Activated CD4-positive, alpha-beta T cell treated with anti-CD3 and anti-CD28 coated beads, Interleukin-2, amount 50 U/mL, for 4 hours (primary cell): ENCODE measurements at places on chromosomes 6 and 20.
A peak's percentile ranks its signal among the peaks of the same experiment; 100 is the strongest.

DNA sequence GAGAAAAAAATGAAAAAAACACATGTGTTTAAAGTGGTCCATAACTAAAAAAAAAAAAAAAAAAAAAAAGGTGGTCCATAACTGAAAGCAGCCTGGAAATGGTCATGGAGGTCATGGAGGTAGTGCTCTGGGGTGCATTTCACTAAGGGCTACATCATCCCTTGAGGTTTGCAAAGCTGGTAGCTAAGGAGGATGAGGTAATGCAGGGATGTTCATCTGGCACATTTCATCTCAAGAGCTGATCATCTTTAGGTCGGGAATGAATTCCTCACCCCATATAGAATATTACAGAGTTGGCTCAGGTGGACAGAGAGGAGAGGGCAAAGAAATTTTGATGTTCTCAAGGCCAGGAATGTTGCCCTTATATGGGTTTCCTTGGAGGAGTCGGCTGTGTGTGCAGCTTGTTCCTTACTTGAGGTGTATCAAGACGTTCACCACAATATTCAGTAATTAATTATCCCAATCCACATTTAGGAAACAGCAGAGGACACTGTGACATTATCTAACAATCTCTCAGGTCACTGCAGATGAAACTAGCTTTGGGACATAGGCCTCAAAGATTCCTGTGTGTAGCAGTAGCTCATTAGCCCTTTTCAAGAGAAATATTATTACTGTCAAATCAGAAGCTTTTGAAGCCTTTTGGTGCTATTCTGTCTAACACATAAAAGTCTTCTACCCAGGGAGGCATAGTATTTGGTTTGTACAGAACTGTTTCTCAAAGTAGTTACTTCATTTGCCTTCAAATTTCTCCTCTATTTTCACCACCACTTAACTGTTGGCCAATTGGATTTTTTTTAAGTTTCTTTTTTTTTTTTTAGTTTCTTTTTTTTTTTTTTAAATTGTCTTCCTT is 46.8 kb downstream of the CYP24A1 start:
- DNase-seq: no peak

- DNase-seq: no peak
Measured at GRCh38 chr20:46213946-46214823, 94.1 kb downstream of the CDH22 start.

DNA sequence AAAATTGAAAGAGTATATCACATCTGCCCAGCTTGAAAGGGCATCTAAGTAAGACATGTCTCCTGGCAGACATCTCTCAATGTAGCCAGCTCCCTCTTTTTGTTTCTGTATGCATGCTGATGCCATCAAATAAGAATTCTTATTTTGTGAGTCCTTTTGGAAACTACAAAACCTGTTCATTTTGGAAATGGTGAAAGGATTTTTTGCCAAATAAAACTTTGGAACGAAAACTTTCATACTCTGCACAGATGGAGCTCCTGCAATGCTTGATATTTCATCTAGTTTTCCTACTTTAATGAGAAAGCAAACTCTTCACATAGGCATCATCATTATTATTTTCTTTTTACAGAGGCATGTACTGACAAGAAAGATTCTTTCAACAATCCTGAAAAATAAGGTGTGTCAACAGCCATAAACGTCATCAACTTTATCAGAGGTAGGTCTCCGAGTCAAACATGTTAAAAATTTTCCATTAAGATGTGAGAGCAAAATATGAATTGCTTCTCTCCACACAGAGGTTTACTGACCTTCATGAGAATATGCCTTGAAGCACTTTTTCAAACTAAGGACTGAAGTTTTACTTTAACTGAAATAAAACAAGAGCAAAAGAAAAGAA is 26.2 kb upstream of the CMTR1 start:
- no peak for DNase-seq

GRCh38 chr6:3929281-3929798 is 80.2 kb downstream of the FAM50B start:
- DNase-seq: no peak

GRCh38 chr6:26576407-26576843 is 20.3 kb upstream of the ABT1 start:
- DNase-seq: no peak

- DNase-seq: peak; percentile 74
Measured at GRCh38 chr6:30819297-30819917, 64.9 kb upstream of the DDR1 start.

DNA sequence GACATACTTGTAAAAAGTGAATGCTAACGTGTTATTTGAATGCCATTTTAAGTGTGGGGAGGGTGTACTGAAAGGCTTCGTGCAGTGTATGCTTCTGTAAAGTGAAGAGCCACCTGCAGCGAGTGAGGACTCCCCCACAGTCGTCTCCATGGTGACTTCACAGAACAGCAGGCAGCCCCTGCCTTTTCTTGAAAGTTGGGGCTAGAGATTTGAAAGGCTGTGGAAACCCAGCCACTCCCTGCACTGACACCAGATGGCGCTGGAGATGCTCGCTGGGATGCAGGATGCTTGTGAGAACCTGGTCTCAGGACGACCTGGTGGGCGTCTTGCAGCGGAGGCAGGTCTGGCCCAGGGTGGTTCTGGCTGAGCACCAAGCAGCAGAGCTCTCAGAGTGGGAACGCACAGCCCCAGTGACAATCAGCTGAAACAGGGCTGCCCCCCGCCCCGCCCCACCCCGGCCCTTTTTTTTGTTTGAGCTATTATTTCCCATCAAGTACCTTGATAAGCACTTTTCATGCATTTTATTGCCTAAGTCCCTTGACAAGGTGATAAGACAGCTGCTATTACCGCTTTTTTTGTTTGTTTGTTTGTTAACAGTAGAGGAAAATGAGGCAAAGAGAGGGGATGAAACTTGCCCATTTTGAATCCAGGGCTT is 150.3 kb downstream of the SYCP2 start:
- no peak for DNase-seq

DNA sequence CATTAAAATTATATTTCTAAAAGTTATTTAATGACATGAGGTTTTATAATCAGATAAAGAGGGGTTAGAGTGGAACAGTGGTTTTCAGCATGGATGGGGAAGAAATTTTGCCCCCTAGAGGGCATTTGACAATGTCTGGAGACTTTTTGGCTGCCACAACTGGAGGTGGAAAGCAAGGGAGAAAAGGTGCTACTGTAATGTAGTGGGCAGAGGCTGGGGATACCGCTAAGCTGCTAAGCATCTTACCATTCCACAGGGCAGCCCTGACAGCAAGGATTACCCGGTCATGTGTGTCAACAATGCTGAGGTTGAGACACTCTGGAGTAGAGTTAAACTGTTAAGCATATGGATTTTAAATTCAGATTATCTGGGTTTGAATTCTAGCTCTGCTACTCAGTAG is 52.9 kb upstream of the FABP7 start:
- no peak for DNase-seq

DNA sequence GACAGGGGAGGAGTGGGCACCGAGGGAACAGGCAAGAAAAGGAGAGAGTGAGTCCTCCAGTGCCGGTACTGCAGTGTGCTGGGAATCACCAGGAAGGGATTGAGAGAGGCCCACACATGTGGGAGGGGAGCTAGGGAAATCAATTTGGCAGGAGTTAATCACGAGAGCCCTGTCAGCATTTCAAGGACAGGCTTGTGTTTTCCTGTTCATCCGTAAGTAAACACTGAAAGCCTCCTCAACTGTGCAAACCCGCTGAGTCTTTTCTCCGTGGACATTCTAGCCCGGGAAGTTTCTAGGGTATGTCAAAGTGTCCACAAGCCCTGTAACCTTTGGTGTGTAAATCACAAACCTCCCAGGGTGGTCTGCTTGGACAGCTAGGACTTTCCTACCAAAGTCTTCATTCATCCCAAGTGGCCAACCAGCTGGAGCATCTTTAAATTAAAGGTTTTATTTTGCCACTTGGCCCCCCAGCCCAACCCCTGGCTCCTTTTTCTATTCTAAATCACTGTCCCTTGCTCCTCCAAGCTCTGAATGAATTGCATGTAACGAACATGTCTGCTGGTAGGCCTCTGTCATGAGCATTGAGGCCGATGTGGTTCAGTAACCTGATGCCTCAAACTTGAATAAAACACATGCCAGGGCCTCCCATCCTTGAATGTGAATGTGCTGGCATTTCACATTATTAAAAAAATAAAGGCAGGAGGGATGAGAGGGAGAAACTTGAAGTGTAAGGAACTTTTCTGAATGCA is 149.1 kb downstream of the ZNF217 start:
- no peak for DNase-seq

DNA sequence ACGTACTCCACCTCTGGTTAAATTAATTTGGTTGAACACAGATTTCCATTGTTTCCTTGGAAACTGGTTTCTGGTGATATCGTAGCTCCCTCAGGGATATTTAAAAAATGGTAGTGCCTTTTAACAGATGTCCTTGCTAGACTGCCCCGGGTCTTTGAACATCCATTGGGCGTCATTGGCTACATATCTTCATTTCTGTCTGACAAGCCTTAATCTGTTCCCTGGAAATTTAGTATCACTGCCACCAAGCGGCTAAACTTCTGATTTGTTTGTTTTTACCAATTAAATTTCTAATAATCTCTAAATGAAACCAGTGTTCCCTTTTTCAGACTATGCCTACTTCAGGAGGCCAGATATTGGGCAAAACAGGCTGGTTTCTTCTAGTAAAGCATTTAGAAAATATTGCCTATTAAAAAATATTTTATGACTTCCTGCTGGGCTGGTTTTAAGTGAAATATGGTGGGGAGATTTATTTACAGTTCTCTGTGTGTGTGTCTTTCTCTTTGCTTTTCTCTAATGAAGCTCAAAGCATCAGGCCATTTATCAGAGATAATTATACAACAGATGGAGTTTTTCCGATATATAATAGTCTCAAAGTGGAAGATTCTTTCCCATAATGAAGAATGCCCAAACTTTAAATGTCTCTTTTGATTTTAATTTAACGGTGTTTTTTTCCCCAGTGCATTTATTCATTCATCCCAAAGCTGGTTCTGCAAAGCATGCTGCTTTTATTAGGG is 249.5 kb downstream of the ZFAND3 start:
- DNase-seq: no peak

- no peak for DNase-seq
Measured at GRCh38 chr6:122392564-122393350, 6.7 kb upstream of the HSF2 start.

DNA sequence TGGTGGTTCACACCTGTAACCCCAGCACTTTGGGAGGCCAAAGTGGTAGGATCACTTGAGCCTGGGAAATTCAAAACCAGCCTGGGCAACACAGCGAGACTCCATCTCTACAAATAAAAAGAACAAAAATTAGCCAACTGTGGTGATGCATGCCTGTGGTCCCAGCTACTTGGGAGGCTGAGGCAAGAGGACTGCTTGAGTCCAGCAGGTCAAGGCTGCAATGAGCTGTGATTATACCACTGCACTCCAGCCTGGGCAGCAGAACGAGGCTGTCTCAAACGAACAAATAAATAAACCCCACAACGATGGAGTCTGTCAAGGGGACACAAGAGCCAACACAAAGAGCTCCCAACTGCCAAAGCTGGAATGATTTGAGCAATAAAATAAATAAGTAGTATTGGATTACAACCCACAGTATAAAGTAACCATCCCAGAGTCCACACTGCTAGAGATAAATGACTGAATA is 13.5 kb downstream of the ZMYND8 start:
- DNase-seq: no peak

DNA sequence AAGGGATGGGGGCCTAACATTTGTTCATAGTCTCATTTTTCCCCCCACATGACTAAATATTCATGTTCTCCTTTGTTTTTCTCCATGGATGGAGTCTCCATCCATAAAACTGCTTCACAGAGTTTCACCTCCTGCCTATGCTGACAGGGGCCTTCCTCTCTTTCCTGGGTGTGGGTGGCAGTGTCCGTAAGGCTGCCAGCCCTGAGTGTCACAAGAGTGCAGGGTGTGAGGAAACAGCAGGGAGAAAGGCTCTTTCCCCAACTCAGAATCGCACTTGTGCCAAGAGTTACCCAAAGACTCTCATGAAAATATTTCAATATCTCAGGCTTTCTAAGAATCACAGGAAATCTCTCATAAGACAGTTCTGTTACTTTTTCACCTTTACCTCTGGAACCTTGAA is 346.2 kb upstream of the MMS22L start:
- no peak for DNase-seq

DNA sequence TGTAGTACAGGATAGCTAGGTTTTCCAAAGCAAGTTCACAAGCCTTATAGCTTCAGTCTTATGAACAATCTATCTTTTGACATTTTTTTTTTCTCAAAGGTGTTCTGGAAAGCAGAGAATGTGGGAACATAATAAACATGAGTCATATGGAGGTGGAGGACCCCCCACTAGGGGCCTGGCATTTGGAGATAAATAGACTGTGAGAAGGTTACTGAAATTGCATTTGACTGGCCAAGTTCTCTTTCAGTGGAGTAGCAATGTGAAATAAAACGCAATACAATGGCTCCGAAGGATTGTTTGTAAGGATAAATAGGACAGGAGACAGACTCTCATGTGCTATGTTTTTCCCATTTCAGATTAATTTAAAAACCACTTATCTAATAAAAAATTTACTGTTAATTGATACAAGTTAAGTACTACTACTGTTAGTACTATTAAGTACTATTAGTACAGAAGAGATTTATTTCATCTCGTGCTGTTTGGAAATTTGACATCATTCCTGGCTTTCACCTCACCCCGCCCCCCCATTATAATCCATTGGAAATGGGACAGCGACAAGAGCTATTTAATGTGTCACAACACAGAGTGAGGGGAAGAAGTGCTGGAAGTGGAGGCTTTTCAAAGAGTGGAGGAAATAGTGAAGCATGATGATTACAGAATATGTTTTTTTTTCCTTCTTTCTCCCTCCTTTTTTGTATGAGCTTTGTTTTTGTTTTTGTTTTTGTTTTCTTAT is 122.6 kb upstream of the ID4 start:
- DNase-seq: no peak

DNA sequence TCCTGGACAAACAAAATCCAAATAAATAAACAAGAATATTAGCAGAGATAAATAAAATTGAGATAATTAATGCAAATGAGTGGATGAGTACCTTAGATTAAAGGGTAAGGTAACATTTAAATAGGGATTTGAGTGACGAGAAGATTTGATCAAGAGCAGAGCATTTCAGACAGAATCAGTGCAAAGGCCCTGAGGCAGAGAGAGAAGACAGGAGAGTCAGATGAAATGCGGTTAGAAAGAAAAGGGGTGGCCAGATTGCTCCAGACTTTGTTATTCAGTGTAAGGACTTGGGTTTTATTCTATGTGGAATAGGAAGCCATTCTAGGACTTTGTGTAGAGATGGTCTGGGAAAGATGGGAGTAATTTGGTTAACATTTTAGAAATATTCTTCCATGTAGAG is 10.0 kb downstream of the RNF182 start:
- no peak for DNase-seq

DNA sequence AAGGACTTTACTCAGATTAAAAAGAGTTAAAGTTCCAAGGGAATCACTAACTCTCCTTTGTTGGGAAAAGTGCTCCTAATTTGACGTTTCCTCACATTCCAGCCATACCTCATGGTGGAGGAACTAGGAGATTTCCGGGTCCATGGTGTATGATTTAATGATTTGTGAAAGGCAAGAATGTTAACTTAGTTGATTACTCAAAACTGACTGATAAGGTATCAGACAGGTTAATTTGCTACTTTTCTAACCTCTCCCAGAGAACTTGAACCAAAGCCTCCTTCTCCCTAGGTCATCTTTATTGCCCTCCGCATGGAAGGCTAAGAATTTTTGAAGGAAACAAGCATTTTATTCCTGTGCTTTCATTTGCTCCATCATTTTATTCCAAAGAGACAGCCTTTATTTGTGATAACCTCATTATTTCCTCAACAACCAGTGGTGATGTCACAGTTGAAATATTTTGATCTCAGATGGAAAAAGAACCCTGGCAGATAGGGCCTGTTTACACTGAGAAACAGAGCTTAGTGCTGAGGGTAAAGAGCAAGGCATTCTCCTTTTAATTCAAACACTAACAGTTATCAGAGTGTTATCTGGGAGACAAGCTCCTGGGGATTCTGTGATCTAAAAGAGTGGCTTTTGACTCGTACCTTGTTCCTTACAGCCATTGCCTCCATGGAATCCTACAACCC is 57.4 kb upstream of the BMP2 start:
- no peak for DNase-seq
